ENCODE measurements at places on chromosomes 12 and 14.

DNA sequence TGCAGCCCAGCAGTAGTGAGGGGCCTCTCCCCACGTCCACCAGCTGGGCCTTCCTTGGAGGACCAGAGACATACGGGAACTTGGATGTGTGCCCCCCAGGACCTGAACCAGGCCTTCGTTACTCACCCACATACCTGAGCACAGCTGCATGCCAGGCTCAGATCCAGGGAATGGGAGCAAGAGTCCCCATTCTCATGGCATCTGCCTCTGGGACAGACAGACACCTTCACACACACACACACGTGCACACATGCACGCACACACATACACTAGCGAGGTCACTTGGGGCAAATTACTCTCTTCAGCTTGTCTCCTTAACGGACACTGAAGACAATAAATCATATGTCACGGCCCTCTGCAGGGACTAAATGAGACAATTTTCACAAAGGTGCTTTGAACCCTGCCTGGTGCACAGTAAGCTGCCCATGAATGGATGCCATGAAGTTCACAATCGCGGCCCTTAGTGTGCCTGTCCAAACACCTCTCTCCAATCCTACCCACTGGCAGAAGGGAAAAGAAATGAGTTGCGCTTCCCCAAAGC lies 5.7 kb downstream of the SCARB1 start:
- no peak for DNase-seq

GRCh38 chr12:109727039-109727723 lies 13.6 kb downstream of the FAM222A start:
- no peak for DNase-seq

DNA sequence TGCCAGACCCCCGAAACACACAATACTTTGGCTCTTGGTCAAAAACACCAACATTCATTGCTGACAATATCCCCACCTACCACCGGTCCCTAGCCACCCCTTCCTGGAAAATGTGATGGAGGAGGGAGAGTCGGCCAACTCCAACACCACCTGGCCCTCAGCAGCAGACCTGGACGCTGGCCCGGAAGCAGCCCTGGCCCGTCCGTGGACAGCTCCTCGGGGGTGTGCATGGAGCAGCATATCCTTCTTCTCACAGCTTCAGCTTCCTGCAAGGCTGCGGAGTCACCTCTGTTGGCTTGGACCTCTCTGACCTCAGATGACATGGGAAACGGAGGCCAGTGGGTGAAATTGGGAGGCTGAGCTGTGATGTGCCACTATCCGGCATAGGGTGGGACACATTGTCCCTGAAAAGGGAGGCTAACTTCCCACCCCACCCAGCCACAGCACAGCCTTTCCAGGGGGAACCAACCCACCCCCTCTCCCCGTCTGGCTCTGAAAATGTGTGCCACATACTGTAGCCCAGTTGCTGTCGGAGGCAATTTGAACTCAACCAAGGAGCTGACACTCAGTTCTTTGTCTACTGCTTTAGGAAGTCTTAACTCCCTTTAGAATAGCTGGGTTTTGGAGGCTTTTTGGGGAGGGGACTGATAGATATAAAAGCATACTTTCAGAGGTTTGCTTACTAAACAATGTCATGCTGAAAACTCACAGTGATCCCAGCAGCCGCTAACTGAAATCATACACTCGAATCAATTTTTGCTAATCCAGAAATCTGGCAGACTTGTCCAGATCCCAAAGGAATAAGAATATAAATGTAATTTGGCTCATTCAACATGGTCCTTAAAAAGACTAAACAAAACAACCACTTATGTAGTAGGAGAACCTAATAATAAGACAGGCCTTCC lies 43.1 kb upstream of the LTA4H start:
- no peak for DNase-seq

- no peak for DNase-seq
These were observed 29.4 kb downstream of the SSH1 start for GRCh38 chr12:108827941-108828340.

- DNase-seq: no peak
These were observed 663 bp upstream of the SNAPC1 start for GRCh38 chr14:61761557-61761956.

- no peak for DNase-seq
These were observed 25.5 kb downstream of the SCARB1 start for GRCh38 chr12:124837958-124838803.

DNA sequence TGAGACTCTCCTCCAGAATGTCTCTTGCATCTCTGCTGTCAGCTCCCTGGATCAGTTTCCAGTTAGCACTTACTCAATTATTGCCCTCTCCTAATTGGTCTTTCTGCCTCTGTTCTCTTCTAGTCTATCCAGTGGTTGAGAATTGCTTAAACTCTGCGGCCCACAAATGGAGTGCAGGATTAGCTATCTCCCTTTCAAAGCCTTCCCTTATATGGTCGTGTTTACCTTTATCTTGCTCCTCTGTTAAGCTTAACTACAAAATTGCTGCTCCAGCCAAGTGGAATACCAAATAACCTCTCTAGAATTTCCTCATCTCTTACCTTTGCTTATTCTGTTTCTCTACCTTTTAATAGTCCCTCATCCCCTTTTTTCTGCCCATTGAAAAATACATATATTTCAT lies 132.7 kb downstream of the NRXN3 start:
- no peak for DNase-seq

All from activated CD8-positive, alpha-beta memory T cell treated with anti-CD3 and anti-CD28 coated beads, Interleukin-2, amount 50 U/mL, for 4 hours (primary cell).